ENCODE measurements at places on chromosomes 13 and 19. TPM values are rescaled to one million over a fixed set of nuclear protein-coding genes. Genes with fewer than 3 reads are reported as not detected.

DNA sequence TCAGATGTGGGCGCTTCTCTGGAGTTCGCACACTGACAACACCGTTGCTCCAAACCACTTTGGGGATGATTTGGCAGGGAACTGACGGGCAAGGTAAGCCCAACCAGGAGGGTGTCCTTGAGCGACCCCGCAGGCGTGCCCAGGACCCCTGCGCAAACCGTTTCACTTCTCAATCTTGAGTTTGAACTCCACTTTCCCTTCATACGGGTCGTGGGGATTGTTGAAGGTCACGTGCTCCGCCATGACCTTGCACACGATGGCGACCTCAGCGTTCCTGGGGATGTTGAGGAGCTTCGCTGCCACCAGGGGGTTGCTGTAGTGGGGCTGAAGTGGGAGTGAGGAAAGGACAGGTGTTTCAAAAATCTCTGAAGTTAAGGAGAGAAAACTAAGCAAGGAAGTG lies 8.8 kb downstream of the ATP4B start:
- peaks cover 6% of the 10 kb centered on the region for H3K27me3 ChIP-seq
- H3K27ac ChIP-seq = no peak overlapping the region
- no peaks in the 10 kb centered on the region for H3K36me3 ChIP-seq
- H3K4me1 ChIP-seq = peaks cover 4% of the 10 kb centered on the region
- H3K4me3 ChIP-seq = no peak overlapping the region
- peak; percentile 22 for DNase-seq

GRCh38 chr19:273393-273792 lies 17.8 kb downstream of the PLPP2 start:
- no peak overlapping the region for H3K27ac ChIP-seq
- no peak for DNase-seq
- peaks cover 10% of the 10 kb centered on the region for H3K27me3 ChIP-seq
- no peaks in the 10 kb centered on the region for H3K4me1 ChIP-seq
- no peak overlapping the region for H3K4me3 ChIP-seq

The ZNF177 gene
- total RNA-seq = 0.72 TPM

GRCh38 chr19:3269916-3270671 lies 45.6 kb downstream of the CELF5 start:
- H3K27ac ChIP-seq = no peak overlapping the region
- H3K36me3 ChIP-seq = no peaks in the 10 kb centered on the region
- peak; percentile 57 for DNase-seq
- H3K4me3 ChIP-seq = no peak overlapping the region

DNA sequence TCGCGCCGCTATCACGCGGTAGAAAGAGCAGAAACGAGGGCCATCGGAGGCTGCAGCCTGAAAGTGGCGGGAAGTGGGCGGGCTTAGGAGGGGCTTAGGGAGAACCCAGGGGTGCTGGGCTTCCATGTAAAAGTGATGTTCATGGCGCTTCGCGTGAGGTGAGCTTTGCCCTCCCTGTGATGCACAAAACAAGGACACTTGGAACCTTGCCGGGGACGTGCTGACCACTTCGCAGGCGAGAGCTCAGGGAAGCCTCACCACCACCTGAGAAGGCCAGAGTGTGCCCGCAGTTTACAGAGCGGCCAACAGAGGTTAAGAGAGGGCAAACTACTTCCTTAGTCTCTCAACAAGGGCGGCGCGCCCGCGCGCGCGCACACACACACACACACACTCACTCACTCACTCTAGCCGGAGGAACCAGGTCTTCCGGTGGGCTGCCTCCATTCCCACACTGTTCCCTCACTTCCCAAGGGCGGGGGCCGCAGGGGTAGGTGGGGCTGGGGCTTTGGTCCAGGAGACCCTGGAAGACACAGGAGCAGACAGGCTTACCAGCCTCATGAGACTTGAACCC lies 651 bp downstream of the GAPDHS start:
- H3K4me3 ChIP-seq = peak overlapping the region; percentile 39
- peaks cover 10% of the 10 kb centered on the region for H3K27me3 ChIP-seq

- no peak overlapping the region for H3K27ac ChIP-seq
- no peak for DNase-seq
- H3K36me3 ChIP-seq = no peaks in the 10 kb centered on the region
- H3K4me3 ChIP-seq = no peak overlapping the region
These were observed 435.1 kb downstream of the EFNB2 start for GRCh38 chr13:106100171-106100919.

The ZGLP1 gene
- 0.59 TPM for total RNA-seq

The NRTN gene
- not detected for total RNA-seq

DNA sequence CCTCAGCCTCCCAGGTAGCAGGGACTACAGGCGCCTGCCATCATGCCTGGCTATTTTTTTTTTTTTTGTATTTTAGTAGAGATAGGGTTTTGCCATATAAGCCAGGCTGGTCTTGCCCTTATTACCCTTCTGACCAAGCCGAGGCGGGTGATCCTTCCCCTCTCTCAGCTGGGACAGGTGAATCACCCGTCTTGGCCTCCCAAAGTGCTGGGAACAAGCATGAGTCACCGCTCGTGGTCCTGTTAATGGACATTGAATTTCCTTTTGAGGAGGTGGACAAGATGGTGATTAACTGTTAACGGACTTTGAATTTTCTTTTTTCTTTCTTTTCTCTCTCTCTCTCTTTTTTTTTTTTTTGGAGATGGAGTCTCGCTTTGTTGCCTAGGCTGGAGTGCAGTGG lies 10.6 kb downstream of the CD70 start:
- no peaks in the 10 kb centered on the region for H3K27me3 ChIP-seq
- no peaks in the 10 kb centered on the region for H3K36me3 ChIP-seq
- no peak overlapping the region for H3K4me3 ChIP-seq

GRCh38 chr13:95247852-95248251 lies 53.4 kb downstream of the ABCC4 start:
- H3K27ac ChIP-seq = no peak overlapping the region
- H3K4me1 ChIP-seq = no peaks in the 10 kb centered on the region
- no peaks in the 10 kb centered on the region for H3K36me3 ChIP-seq
- no peaks in the 10 kb centered on the region for H3K27me3 ChIP-seq

The ZNF506 gene
- total RNA-seq = 14.8 TPM

- H3K36me3 ChIP-seq = no peaks in the 10 kb centered on the region
- peak; percentile 8 for DNase-seq
- H3K4me1 ChIP-seq = no peaks in the 10 kb centered on the region
- no peaks in the 10 kb centered on the region for H3K27me3 ChIP-seq
- no peak overlapping the region for H3K27ac ChIP-seq
- H3K4me3 ChIP-seq = no peak overlapping the region
These were observed 10.4 kb downstream of the FCER2 start for GRCh38 chr19:7691497-7691896.

DNA sequence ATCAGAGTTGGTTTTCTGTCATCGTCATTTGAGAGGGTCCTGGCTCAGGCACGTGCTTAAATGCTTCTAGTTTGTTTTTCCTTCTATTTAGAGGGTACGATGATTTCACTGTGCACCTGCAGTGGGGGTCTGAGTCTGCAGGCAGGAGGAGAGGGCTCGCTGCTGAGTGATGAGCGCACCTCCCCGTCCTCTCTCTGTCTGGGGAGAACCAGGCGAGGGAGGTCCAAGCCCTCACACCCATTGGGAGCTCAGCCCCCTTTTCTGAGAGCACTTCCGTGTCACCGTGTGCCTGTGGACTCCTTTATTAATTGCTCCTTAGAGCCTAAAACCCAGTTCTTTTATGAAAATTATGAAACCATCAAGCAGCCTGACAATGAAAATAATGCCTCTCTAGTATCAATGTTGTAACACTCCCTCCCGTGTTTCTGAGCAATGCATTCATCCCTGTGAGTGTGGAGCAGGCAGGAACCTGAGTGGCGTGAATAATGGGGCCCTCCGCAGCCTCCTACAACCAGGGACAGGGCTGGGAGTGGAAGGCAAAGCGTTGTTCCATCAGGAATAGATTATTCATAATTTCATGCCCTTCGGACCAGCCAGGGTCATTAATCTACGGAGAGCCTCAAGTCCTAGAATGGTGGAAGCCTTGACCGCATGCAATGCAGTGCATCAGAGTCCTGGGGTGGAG lies 191.6 kb downstream of the UQCRFS1 start:
- no peak overlapping the region for H3K27ac ChIP-seq
- no peaks in the 10 kb centered on the region for H3K27me3 ChIP-seq
- no peak for DNase-seq
- no peaks in the 10 kb centered on the region for H3K4me1 ChIP-seq

DNA sequence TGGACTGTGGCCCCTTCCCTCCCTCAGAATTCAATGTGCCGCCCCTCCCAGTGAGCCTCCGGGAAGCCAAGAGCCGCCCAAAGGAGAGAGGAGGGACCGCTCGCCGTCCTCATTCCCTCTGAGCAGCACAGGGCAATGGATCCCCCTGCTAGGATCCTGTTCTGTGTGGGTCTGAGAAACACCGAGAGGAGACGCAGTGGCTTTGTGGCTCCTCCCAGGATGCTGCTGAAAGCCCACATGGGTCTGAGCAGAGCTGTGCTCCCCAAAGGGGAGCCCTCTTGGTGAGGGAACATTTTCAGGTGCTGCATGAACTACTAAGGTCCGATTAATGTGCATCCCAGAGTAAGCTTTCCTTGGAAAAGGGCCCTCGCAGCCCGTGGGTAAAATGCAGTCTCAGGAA lies 30.4 kb downstream of the DHRS12 start:
- H3K4me1 ChIP-seq = no peaks in the 10 kb centered on the region
- no peak for DNase-seq
- no peaks in the 10 kb centered on the region for H3K36me3 ChIP-seq
- no peak overlapping the region for H3K4me3 ChIP-seq
- peaks cover 6% of the 10 kb centered on the region for H3K27me3 ChIP-seq
- no peak overlapping the region for H3K27ac ChIP-seq

- H3K36me3 ChIP-seq = no peaks in the 10 kb centered on the region
- no peak overlapping the region for H3K4me3 ChIP-seq
- H3K4me1 ChIP-seq = no peaks in the 10 kb centered on the region
- no peak overlapping the region for H3K27ac ChIP-seq
- DNase-seq = no peak
- H3K27me3 ChIP-seq = no peaks in the 10 kb centered on the region
These were observed 79.8 kb upstream of the SLITRK6 start for GRCh38 chr13:85879014-85879413.

- peaks cover 15% of the 10 kb centered on the region for H3K4me1 ChIP-seq
- no peak within 1 kb of the TSS for H3K27ac ChIP-seq
- H3K36me3 ChIP-seq = no peaks in the 10 kb centered on the region
- peak within 1 kb of the TSS; percentile 86 for H3K4me3 ChIP-seq
- no peaks in the 10 kb centered on the region for H3K27me3 ChIP-seq
These were observed at the start of gene MISP3 for GRCh38 chr19:14072535-14073260. MISP3 (plus strand) TSS chr19:14072786; CDS start chr19:14073310, 524 bp downstream.
